Chondrocyte (in vitro differentiated cells): ENCODE measurements at places on chromosomes 6 and 20. TPM values are rescaled to one million over a fixed set of nuclear protein-coding genes. Genes with fewer than 3 reads are reported as not detected.

SRSF12 gene
- 2.9 to 5.9 TPM (median 4.8 TPM) in 3 replicates for total RNA-seq

RPS6KA2 gene
- 124 to 147 TPM (median 127 TPM) in 3 replicates for total RNA-seq

CDK19 gene
- 13.9 to 21.6 TPM (median 19.7 TPM) in 3 replicates for total RNA-seq

CDH26 gene
- total RNA-seq, result not detected in 3 replicates

MPIG6B gene
- total RNA-seq, result not detected in 3 replicates

BHLHE23 gene
- not detected in 3 replicates for total RNA-seq

NRSN2 gene
- total RNA-seq, result 72.1 to 77.1 TPM (median 73.2 TPM) in 3 replicates

SDHAF4 gene
- 9.0 to 10.4 TPM (median 9.4 TPM) in 3 replicates for total RNA-seq

KATNA1 gene
- 15.2 to 19.2 TPM (median 17.1 TPM) in 3 replicates for total RNA-seq

GABRR2 gene
- 0.57 to 1.4 TPM (median 0.72 TPM) in 3 replicates for total RNA-seq

SOX18 gene
- total RNA-seq, result 2.1 to 2.8 TPM (median 2.3 TPM) in 3 replicates

DACT2 gene
- total RNA-seq, result 1.4 to 4.6 TPM (median 4.5 TPM) in 3 replicates

CRIP3 gene
- total RNA-seq, result 0.47 to 0.94 TPM (median 0.72 TPM) in 3 replicates

C6orf89 gene
- total RNA-seq, result 56.1 to 76.9 TPM (median 57.4 TPM) in 3 replicates

TRIM40 gene
- not detected in 3 replicates for total RNA-seq

LY6G6C gene
- total RNA-seq, result 0.30 TPM in 1 of 3 replicates, not detected in the others

CCN5 gene
- 1.6 to 1.7 TPM (median 1.7 TPM) in 3 replicates for total RNA-seq

ANKRD66 gene
- not detected in 3 replicates for total RNA-seq

TRIM10 gene
- not detected in 3 replicates for total RNA-seq

PPP1R14C gene
- total RNA-seq, result 1.5 to 3.4 TPM (median 3.3 TPM) in 3 replicates

CAP2 gene
- total RNA-seq, result 76.6 to 90.4 TPM (median 86.1 TPM) in 3 replicates

FNDC11 gene
- 0.25 to 0.38 TPM in 2 of 3 replicates, not detected in the other for total RNA-seq

LRRC73 gene
- 0.24 to 0.62 TPM (median 0.49 TPM) in 3 replicates for total RNA-seq

UBE2C gene
- 12.8 to 17.2 TPM (median 15.3 TPM) in 3 replicates for total RNA-seq

PLCB4 gene
- 13.3 to 26.1 TPM (median 13.3 TPM) in 3 replicates for total RNA-seq

OPRM1 gene
- not detected in 3 replicates for total RNA-seq

CCR6 gene
- total RNA-seq, result not detected in 3 replicates

PPARD gene
- 25.9 to 28.3 TPM (median 27.0 TPM) in 3 replicates for total RNA-seq

FILIP1 gene
- total RNA-seq, result 0.51 to 7.1 TPM (median 7.0 TPM) in 3 replicates

MYB gene
- 0.13 to 0.51 TPM (median 0.20 TPM) in 3 replicates for total RNA-seq

LIN28B gene
- total RNA-seq, result 0.08 to 0.10 TPM in 2 of 3 replicates, not detected in the other

TMEM200A gene
- total RNA-seq, result 6.8 to 12.4 TPM (median 7.1 TPM) in 3 replicates

CCM2L gene
- total RNA-seq, result not detected in 3 replicates

SIM1 gene
- 3.8 to 11.9 TPM (median 10.7 TPM) in 3 replicates for total RNA-seq

RIMS4 gene
- 1.4 to 2.1 TPM (median 1.7 TPM) in 3 replicates for total RNA-seq

DOK5 gene
- total RNA-seq, result 8.7 to 14.3 TPM (median 9.0 TPM) in 3 replicates

MYT1 gene
- not detected in 3 replicates for total RNA-seq

EFCAB8 gene
- 0.32 to 0.67 TPM (median 0.51 TPM) in 3 replicates for total RNA-seq

STMN3 gene
- 7.8 to 15.0 TPM (median 7.8 TPM) in 3 replicates for total RNA-seq

PCK1 gene
- total RNA-seq, result not detected in 3 replicates

ZC2HC1B gene
- 0.46 TPM in 1 of 3 replicates, not detected in the others for total RNA-seq

BPIFB1 gene
- not detected in 3 replicates for total RNA-seq

MAK gene
- total RNA-seq, result not detected in 3 replicates

LAMA4 gene
- total RNA-seq, result 55.2 to 115 TPM (median 102 TPM) in 3 replicates

PTPN1 gene
- 30.3 to 32.4 TPM (median 30.8 TPM) in 3 replicates for total RNA-seq

PEX7 gene
- 6.2 to 7.0 TPM (median 6.8 TPM) in 3 replicates for total RNA-seq

TBX18 gene
- 6.9 to 10.7 TPM (median 9.1 TPM) in 3 replicates for total RNA-seq

WDR46 gene
- total RNA-seq, result 42.4 to 79.7 TPM (median 48.1 TPM) in 3 replicates

IRF4 gene
- 0.05 TPM in 1 of 3 replicates, not detected in the others for total RNA-seq

SLC35F1 gene
- total RNA-seq, result not detected in 3 replicates

WFDC2 gene
- total RNA-seq, result not detected in 3 replicates

AFG1L gene
- total RNA-seq, result 5.9 to 9.0 TPM (median 8.1 TPM) in 3 replicates

GLP1R gene
- total RNA-seq, result not detected in 3 replicates

PRR18 gene
- 0.36 to 0.70 TPM in 2 of 3 replicates, not detected in the other for total RNA-seq
